ENCODE measurements at places on chromosomes 5 and 9.

DNA sequence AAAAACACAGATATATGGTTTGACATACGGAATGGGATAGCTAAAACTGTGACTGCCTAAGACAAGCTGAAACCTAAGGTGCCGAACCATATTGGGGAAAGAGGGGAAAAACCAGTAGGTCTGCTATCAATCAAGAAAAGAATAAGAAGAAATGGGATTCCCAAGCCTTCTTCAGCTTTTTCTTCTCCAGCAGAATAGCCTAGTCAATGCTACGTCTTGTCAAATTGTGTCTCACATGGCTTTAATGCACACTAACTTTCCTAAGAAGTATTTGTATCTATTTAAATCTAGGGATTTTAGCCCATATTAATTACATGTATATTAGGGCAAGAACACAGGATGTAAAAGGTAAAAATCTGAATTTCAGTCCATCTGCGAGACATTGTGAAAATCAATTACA is 797 bp upstream of the FBXO38 start:
- peak; percentile 8 for DNase-seq

DNA sequence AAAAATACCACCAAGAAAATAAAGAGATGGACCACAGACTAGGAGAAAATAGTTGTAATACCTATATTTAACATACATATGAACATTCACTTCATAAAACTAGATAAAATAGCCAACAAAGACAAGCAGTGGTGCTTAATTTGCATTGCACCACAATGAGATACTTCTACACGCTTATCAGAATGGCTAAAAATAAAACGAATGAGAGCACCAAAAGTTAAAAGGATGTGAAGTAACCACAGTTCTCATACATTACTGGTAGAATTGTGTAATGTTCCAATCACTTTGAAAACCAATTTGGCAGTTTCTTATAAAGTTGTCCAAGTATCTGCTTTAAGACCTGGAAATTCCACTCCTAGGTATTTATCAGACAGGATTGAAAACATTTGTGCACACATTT is 198.9 kb upstream of the SGCD start:
- no peak for DNase-seq

DNA sequence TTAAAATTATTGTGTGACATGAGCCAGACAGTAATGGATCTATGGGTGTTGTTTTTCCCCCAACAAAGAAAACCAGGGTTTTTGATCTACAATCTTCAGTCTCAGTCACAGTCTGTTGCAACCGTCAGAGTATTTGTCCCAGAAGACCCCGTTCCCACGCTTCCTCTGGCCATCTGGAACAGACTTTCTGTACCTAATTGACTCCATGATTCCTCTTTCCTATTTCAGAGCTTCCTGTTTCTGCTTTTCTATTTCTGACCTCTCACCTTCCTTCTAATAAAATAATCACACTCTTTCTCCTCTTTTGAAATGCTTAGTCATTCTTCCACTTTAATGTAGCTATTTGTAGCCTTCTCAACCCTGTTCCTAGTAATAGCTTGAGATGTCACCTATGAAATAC is 1044.8 kb downstream of the DTWD2 start:
- DNase-seq: no peak

GRCh38 chr5:160199410-160199911 is 29.8 kb upstream of the FABP6 start:
- DNase-seq: peak; percentile 55

GRCh38 chr5:151947931-151948608 is 23.4 kb upstream of the GLRA1 start:
- DNase-seq: no peak

DNA sequence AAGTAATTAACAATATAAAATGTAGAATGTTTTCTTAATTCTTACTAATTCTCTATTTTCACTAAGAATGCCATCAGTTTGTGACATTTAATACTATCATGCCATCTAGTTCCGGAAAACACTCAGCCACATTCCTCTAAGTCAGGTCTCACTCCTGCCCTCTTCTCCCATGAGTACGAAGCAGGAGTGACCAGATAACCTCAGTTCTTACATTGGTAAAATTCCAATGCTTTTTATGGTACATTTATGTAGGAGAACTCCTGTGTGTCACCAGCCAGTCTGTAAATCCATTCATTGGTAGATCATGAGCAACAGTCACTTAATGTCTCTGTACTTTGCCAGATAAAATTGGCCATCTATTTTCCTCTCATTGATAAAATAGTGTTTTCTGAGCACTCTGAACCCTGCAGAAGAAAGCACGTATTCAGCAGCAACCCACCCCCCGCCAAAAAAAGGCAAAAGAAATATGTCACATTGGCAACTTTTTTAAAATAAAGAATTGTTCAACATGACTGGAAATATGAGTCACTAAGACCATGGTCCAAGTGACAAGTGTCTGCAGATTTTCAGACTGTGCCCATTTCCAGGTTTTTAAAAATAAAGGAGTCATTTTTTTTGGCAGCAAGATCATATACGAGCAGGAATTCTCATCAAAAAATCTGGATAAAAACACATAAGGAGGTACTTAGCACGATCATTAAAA is 11.8 kb downstream of the GLIS3 start:
- no peak for DNase-seq

- DNase-seq: no peak
Observed at GRCh38 chr5:62138607-62139006, 167.4 kb upstream of the KIF2A start.

GRCh38 chr5:173016598-173017046 is 33.1 kb downstream of the ATP6V0E1 start:
- DNase-seq: no peak

DNA sequence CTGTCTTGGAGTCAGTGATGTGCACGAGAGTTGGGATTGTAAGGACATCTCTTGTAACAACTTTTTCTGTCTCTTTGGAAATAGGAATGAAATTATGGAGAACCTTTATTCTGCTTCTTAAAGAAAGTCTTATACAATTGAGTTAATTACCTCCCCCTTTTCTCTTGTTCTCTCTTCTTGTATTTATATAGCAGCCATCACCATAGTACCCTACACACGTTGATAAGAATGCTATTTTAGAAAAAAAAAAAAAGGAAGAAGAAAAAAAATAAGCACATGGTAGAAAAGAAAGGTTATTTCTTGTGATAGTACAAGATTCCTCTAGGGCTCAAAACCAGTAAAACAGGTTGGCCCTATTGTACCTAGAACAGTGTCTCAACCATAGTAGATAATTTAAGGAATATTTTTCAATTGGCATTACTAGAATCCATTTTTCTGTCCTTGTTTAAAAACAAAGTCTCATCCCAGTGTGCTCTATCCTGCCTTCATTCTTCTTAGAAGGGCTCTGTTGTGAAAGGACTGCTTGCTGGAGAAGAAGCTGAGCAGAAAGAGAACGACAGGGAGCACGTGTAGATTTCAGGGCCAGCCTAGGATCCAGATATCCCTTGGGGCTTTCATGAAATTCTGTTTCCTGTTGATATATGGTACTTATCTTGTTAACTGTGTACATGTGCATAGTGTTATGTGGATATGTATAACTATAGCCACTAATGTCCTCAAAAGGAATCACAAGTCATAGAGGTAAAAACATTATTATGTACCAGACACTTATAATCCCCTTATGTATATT is 392.3 kb upstream of the MEF2C start:
- peak; percentile 60 for DNase-seq

DNA sequence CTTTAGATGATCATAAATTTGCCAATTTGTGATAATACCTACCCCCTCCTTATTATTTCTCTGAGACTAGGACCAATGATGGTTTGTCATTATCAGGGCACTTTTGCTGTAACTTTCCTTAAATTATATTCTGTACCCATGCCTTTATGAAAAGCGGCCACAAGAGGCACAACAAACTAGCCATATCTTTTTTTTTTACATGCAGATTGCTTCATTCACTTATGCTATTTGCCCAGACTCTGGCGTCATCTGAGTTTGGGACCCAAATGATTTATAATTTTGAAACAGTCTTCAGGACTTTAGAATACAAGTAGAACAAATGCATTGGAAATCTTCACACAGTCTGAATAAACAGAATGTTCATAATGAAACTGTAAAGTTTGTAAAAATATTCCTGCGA is 408.1 kb downstream of the MAT2B start:
- peak; percentile 43 for DNase-seq

DNA sequence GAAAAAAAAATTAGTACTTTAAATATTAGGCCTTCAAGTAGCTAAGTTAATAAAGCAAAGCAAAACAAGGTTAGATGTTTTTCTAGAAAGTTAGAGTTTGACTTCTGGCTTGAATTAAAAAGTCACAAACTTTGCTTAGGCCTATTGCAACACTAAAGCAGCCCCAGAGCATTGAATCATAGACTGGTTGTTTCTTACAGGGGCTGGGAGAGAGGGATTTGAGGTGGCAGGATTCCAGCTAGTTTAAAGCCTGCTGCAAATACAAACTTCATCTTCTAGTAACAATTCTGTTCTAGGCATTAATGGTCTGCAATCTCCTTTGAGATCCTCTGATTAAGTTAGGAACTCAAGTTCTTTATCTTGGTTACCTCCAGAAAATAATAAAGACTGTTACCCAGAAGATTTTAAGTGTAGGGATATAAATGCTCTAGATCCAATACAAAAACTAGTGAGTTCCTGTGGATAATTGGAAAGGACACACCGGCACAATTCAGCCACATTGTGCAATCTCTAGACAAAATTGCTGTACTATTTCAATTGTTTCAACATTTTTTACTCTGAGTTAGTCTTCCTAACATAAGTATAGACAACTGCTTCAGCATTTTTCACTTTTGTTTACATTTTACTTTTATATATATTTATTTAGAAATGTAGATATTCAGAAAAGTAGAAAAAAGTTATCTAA is 12.6 kb downstream of the OR13C5 start:
- no peak for DNase-seq

GRCh38 chr9:31597977-31598376 is 786.5 kb upstream of the ACO1 start:
- no peak for DNase-seq

DNA sequence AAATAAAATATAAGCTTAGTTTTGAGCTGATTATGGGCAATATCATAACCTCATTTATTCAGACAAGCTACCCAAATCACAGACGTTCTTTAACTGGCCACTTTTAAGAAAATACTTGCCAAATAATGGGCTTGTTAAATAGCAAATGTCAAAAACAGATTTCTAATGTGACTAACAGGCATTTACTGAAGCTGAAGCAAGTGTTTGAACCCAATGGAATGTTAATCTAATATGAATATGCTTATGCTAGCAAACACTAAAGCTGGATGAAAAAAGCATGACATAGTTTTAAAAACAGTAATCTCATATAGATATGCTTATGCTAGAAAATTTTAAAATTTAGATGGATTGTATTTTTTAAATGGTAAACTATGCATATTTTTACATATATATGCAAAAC is 411.6 kb upstream of the PTGER4 start:
- no peak for DNase-seq

DNA sequence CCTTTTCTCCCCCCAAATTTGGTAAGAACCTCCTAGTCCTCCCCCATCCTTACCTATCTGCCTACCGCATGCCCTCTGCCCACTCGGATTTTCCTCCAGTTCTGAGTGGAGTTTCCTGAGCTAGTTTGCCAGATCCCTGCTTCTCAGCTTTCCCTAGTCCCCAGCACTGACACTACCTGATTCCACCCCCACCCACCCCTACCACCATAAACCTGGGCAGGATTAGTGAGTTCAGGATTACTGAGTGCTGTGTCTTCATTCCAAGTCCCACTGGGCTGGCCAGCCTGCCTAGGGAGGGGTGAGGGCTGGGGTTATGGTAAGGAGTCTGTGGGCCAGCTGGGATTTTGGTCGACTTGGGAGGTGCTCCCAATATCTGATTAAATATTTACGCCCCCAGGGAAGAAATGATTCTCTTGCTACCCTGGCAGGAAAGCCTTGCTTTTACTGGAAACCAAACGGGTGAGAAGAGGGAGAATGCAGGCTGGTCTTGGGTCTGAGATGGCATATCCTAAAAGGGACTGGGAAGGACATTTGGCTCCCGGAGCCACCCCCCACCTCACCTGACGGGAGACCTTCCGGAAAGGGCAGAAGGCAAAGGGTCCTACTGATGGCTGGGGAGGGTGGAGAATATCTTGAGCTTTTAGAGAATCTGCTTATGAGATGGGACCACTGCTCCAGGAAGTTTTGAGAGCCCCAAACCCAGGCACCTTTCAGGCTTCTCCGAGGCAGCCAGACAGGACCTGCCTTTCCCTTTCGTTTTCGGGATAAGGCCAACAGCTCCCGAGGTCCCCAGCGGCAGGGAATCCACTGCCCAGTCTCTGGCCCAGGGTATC is 3.7 kb downstream of the PITX1 start:
- no peak for DNase-seq

DNA sequence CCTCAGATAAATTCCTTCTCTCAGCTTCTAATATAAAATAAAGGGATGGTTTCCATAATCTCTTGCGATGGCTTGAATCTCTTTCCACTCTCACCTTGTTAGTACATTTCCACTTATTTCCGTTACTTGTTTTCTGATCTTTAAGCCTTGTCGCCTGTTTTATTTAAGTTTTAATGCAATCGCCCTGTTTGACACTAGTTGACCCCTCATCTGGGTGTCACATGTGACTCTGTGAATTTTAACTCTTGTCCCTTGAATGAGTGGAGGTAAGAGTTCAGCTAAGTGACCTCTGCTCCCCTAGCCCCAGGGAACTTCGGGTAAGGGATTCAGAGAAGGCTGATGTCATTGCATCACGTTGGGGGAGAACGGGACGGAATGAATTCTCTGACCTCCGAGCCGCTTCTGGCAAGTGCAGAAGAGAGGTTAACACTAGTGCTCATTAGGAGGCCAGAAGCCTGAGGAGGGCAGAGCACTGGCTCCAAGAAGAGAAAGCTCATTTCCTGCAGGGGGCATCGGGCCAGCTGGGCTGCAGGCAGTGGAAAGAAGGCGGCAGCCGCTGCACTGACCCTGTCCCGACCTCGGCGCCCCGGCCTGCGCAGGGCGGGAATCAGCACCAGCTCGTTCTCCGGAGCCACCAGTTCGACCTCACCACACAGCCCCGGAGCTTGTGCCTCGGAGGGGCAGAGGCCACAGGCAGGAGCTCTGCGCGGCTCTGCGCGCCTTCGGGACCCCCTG is 569 bp downstream of the HINT2 start:
- DNase-seq: peak; percentile 69

GRCh38 chr5:79227484-79228025 is 8.4 kb upstream of the JMY start:
- DNase-seq: no peak

DNA sequence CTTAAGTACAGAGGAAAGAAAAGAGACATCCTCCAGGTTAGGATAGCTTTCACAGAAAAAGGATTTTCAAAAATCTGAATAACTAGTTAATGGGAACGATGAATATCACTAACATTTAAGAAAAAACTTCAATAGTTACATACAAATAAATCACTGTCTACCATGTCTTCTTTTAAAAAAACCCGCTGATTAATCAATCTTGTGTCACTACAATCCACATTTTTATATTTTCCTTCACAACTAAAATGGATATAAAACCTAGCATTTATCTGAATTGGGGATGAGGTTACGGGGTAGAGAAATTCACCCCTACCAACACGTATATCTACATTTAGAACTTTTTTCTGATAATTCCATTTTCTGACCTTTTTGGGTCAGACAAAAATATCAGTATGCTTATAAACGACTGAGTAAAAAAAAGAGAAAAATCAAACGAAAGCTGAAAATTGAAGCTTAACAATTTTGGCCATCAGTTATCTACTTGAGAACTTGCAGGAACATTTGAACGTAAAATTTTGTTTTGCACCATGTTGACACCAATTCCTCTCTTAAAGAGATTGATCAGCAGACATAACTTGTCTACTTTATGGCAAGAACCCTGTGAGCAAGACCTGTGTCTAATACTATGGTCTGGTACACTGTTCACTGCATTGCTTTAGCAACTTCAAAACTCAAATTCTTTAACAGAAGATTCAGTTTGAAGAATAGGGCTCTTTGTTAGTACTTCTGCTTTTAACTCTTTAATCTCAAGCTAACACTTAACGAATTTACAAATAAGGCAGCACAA is 4.8 kb downstream of the NR3C1 start:
- no peak for DNase-seq

Data from hematopoietic multipotent progenitor cell treated with erythropoietin and hydrocortisone succinate and interleukin-3 and kit ligand, for 8 days (in vitro differentiated cells).